Activated CD4-positive, alpha-beta memory T cell treated with anti-CD3 and anti-CD28 coated beads for 36 hours (primary cell): ENCODE measurements at places on chromosomes 16 and 17. TPM values are rescaled to one million over a fixed set of nuclear protein-coding genes. Genes with fewer than 3 reads are reported as not detected.
A peak's percentile ranks its signal among the peaks of the same experiment; 100 is the strongest.

Gene CORO7
- total RNA-seq = 90.4 TPM

DNA sequence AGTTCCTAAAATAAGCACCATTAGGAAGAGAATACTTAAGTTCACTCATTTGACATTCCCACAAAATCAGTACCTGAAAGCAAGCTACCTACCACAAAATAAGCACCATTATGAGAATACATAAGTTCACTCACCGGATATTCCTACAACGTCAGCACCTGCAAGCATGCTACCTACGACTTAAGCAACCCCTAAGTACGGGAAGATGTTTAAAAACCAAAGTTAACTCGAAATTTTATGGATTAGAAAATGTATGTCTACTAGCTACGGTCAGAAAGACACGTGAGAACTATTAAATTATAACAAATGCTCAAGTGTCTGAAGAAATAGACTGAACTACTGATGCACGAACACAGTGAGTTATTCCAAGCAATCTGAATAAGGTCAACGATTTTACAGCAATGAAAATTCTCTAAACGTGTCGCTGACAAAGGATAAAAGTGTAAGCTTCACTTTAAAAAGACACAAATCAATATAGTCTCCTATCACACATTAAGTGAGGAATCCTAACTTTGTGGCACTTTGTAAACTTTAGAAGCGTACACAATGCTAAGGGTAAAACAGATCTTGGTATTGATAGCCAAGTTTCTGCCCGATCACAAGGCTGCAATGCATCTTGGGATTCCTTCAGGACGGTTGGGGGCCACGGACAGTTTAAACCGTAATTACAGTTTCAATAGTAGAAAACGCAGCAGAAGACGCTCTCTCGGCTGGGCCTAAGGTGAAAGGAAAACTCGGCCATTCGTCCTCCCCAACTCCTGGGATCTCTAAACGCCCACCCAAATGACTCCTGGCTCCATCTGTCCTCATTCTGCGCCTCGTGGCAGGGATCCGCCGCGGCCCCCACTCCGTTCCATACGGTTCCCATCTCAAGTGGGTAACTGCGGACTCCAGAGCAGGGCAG is 1.3 kb downstream of the GSPT1 start:
- peaks cover 22% of the 10 kb centered on the region for H3K36me3 ChIP-seq
- DNase-seq = peak; percentile 55
- H3K27ac ChIP-seq = peak overlapping the region; percentile 92
- peak overlapping the region; percentile 95 for H3K4me3 ChIP-seq

DNA sequence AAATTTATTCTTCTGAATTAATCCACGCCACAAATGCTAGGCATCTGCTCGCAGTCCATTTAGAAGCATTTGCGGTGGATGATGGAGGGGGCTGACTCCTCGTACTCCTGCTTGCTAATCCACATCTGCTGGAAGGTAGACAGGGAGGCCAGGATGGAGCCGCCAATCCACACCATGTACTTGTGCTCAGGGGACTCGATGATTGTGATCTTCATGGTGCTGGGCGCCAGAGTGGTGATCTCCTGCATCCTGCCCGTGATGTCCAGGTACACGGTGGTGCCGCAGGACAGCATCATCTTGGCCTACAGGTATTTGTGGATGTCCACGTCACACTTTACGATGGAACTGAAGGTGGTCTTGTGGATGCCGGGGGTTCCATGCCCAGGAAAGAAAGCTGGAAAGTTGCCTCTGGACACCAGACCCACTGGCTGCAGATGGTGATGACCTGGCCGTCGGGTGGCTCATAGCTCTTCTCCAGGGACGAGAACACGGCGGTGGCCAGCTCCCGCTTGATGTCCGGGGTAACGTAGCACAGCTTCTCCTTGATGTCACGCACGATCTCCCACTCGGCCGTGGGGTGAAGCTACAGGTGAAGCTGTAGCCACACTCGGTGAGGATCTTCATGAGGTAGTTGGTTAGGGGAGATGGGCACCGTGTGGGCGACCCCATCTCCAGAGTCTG is 7.5 kb upstream of the HEATR3 start:
- H3K27ac ChIP-seq = no peak overlapping the region
- H3K4me1 ChIP-seq = no peaks in the 10 kb centered on the region
- H3K27me3 ChIP-seq = no peaks in the 10 kb centered on the region
- no peak overlapping the region for H3K4me3 ChIP-seq
- H3K36me3 ChIP-seq = peaks cover 7% of the 10 kb centered on the region

DNA sequence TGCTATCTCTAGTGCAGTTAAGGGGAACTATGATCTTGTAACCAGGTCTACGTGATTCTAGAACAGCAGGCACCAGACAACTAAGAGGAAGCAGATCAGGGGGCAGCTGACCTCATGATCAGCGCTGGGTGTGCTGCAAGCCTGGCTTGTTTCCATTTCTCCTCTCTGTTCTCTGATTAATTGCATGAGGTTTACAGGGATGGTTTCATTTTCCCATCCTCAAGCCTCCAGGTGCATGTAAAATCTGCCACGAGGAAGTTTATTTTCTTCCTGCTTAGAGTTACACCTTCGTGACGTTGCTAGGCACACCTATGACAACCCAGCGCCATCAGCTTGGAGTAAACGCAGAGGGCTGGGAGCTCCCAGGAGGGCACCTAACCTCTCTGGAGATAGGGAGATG is 4.3 kb upstream of the NUPR1 start:
- no peak overlapping the region for H3K27ac ChIP-seq
- no peaks in the 10 kb centered on the region for H3K27me3 ChIP-seq
- H3K4me3 ChIP-seq = no peak overlapping the region
- H3K36me3 ChIP-seq = no peaks in the 10 kb centered on the region

- no peak for DNase-seq
- H3K27me3 ChIP-seq = no peaks in the 10 kb centered on the region
- H3K36me3 ChIP-seq = no peaks in the 10 kb centered on the region
- peaks cover 2% of the 10 kb centered on the region for H3K4me1 ChIP-seq
- no peak overlapping the region for H3K4me3 ChIP-seq
Measured at GRCh38 chr17:6668727-6669425, 17.3 kb downstream of the C17orf100 start.
